Activated T-cell treated with anti-CD3 and anti-CD28 coated beads for 48 hours (primary cell): ENCODE measurements at places on chromosomes 4 and X.

DNA sequence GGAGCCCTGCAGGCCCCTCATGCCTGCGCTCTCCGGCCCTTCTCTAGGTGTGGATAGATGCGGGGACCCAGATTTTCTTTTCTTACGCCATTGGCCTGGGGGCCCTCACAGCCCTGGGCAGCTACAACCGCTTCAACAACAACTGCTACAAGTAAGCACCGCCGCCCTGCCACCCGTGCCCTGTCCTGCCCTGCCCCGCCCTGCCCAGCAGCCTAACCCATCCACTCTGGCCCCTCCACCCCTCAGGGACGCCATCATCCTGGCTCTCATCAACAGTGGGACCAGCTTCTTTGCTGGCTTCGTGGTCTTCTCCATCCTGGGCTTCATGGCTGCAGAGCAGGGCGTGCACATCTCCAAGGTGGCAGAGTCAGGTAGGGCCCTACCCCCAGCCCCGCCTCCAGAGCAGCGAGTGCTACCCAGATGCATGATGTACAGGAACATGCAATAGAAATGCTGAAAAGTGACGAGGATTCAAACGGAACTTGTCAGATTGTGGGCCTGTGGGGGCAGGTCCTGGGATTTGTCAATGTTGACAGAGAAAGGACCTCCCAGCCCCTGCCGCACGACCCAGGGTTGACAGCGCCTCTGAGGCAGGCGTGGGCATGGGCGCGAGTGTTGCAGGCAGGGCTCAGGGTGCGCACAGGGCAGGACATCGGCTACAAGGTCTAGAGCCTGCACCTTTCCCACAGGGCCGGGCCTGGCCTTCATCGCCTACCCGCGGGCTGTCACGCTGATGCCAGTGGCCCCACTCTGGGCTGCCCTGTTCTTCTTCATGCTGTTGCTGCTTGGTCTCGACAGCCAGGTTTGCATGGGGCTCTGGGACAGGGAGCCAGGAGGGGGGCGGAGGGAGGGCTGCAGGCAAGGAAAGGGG is 5.7 kb downstream of the SLC6A8 start:
- no peak for DNase-seq

DNA sequence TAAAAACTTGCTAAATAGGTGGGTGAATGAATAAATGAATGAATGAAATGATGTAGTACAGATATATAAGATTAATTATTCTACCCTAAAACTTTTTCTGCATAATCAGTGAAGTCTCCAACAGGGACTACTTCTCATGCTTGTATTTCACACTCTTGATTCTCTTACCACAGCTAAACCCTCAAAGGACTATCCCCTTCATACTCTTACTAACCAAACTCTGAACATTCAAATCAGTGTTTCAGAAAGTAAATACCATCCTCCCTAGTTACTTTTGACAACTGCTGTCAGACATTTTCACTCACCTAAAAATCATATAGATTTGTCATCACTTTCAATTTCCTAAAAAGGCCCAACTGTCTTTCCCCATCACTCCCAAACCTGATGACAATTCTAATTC is 234.3 kb upstream of the HHIP start:
- DNase-seq, result no peak

DNA sequence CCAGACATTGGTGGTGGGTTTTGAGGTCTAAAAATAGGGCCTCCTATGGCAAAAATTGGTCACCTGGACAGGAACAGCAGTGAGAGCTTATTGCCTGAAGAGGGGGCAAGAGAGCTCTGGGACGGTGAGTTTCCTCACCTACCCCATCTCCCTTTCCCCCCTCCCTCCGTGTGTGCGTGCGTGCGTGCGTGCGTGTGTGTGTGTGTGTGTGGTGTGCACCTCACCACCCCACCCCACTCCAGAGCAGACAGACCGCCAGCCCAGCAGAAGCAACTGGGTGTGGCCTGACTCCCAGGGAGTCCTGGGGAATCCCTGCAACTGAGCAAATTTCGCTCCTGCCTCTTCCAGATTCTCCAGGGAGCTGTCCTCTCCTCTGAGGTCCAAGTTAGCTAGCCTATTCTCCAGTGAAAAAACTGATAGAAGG is 44.7 kb downstream of the PRPS1 start:
- DNase-seq, result peak; percentile 53

- no peak for DNase-seq
These were observed 107.8 kb upstream of the MYOZ2 start for GRCh38 chr4:119027811-119028210.

GRCh38 chrX:39484159-39485068 is 613.3 kb downstream of the BCOR start:
- DNase-seq, result no peak

GRCh38 chr4:74174421-74174820 is 16.5 kb downstream of the MTHFD2L start:
- DNase-seq, result no peak
